ENCODE measurements at places on chromosomes 2 and 18.

DNA sequence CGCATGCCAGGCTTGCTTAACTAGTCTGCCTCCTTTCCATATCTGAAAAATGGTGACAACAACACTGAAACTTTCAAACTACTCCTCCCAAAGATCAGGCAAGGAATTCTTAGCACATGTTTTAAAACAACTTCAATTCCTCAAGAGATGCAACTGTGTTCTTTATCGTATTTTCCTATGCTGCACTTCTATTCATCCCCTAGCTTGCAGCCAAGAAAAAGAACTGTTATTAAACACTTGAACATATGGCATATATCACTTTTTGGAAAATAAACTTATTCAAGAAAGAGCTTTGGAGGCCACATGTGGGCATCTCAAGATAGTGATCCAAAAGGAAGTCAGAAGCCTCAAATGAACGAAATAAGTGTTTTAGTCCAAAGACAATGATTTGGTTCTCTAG lies 75.6 kb upstream of the STAM2 start:
- DNase-seq: no peak

DNA sequence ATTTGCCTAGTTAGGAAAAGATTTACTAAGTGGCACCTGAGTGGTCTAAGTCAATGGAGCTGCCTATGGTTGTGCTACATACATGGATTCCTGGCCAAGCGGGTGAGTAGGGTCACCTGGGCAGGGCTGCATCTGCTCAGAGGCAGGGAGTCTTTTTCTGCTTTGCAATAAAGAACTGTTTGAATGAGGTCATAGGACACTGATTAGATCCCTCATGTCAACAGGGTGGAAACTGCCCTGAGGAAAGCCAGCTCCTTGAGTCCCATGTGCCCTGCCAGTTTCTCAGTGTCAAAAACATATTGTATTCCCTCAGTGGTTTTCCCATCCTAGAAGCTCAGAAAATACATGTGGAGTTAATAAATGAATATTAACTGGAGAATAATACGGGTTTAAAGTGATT lies 4.6 kb downstream of the LAMA3 start:
- no peak for DNase-seq

- DNase-seq: no peak
Observed at GRCh38 chr2:148900350-148900837, 25.4 kb downstream of the KIF5C start.

GRCh38 chr18:2417861-2418610 lies 153.3 kb downstream of the METTL4 start:
- no peak for DNase-seq

- no peak for DNase-seq
Observed at GRCh38 chr18:34121200-34121721, 103.5 kb downstream of the NOL4 start.

- DNase-seq: no peak
Observed at GRCh38 chr2:137938204-137938603, 26.1 kb upstream of the HNMT start.

- DNase-seq: no peak
Observed at GRCh38 chr2:159152128-159152778, 134.2 kb downstream of the WDSUB1 start.

All from thyroid gland (tissue), 4 donors.